SK-N-DZ (cell line): ENCODE measurements at places on chromosomes 6 and 20.

DNA sequence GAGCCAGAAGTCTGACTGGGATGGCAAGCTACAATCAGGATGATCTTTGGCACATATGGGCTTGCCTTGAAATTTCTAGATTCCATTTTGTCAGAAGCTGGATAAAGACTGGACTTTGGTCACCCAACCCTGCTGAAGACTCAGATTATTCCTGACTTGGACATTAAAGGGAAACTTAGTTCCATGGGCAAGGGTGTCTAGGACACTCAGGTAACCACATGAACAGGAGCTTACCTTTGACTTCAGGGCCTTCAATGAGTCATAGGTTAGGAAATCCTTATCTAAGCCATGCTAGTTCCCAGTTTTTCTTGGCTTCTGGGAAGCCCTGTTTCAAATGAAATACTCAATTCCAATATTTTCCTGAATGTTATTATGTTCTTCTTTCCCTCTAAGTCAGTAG lies 28.5 kb upstream of the IFNGR1 start:
- DNase-seq, result no peak

DNA sequence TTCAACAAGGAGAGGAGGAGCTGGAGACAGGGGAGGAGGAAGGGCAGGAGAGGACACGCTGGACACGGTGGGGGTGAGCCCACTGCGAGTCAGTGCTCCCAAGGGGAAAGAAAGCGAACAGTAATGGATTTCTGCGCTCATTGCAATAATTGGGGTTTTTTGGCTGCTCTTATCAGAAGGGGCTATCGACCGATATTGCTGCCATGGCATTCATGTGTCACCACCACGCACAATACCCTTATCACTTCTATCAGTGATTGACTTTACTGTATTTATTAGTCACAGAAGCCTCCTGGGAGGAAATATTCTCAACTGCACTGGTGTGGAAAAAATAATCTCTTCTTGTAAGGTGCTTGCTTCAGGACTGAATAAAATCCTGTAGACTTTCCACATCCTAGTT lies 55.8 kb downstream of the CEP43 start:
- DNase-seq, result no peak

DNA sequence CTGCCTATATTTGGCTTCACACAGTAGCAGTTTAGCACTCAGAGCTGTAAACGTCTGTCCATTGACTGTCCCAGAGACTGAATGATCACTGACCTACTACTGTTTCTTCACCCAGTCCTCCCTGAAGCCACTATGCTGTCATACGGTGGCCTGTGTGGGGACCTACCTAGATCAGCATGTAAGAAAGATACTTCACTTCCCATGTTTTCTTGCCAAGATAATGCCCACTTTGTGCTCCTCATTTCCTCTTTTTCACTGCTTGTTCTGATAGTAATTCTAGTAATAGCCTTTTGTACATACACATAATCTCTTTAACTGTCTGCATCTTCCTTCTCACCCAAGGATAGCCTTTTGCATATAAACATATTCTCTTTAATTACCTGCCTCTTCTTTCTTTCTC lies 109.9 kb upstream of the TIAM2 start:
- no peak for DNase-seq

- DNase-seq, result no peak
Observed at GRCh38 chr20:20095114-20095872, 43.0 kb downstream of the CFAP61 start.

DNA sequence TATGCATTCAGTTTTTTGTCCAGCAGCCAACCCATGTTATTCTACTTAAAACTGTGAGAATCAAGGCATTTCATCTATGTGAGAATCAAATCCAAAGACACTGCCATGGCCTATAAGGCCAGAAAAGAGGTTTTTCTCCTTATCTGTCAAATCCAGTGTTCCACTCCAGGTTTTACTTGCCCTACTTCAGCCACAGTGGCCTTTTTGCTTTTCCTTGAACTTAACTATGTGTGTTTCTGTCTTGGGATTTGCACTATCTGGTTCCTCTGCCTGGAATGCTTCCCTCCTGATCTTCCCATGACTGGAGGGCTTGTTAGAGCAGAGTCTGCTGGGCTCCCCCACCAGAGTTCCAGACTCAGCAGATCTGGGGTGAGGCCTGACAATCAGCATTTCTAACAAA lies 113.1 kb upstream of the DOK5 start:
- no peak for DNase-seq

- DNase-seq, result no peak
Observed at GRCh38 chr6:62265906-62266525, 20.0 kb downstream of the KHDRBS2 start.

DNA sequence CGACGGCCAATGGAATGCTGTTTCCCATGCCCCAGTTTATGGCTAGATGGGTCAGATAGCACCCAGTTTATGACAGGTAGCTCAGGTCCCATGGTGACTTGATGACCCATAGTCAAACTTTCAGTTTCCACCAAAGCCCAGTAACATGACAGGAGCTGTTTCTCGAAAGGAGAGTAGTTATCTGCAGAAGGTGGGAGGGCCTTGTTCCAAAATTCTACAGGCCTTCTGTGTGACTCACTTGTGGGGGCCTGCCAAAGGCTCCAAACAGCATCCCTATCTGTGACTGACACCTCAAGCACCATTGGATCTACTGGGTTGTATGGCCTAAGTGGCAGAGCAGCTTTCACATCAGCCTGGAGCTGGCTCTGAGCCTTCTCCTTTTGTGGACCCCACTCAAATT lies 379.7 kb upstream of the MANEA start:
- DNase-seq, result no peak

GRCh38 chr6:36786055-36786675 lies 53.1 kb downstream of the CPNE5 start:
- no peak for DNase-seq

- DNase-seq, result peak; percentile 76
Observed at GRCh38 chr20:37669062-37669772, 24.6 kb upstream of the CTNNBL1 start.

DNA sequence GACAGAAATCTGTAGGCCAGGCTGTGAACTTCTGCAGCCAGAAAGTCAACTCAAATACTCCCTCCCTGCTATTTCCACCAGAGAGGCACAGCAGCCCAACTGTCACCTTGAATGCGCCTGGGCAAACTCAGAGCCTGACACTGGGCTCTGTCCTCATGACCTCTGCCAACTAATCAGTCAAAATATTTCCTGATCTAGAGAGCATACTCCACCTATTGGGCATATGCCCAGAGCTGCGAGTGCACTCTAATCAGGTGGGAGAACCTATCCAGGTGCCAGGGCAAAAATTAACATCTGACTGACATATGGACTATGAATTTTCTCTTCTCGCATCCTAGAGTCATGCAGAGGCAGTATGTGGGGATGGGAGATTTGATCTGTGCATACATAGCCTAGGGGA lies 406.3 kb upstream of the RUNX2 start:
- DNase-seq, result peak; percentile 43

DNA sequence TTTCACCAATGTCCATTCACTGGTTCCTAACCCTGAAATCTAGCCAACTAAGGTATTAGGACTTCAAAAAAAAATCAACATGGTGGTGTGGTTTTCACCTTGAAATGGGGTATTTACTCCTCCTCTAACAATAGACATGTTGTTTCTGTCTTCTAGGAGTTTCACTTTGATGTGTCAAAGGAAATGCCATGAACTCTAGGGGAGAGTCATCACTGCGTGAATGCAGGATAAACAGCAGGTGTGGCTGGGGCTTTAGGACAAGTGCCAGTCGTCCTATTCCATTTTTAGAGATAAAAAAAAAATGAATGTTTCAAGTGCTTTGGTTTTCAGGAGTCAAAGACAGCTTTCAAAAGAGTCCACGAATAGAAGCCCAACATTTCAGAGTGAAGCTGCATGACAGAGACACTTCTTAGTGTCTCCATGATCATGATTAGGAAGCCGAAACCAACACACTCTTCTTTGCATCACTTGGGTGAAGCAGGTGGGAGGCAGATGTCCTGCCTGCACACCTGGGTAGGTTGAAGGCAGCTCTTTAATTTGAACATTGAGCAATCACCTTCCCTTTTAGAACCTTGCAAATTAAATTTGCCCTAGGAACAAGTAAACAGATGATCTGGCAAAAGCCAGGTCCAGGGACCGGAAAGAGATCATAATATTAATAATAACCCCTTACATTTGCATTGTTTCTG lies 328.5 kb upstream of the PRDM1 start:
- DNase-seq, result no peak

DNA sequence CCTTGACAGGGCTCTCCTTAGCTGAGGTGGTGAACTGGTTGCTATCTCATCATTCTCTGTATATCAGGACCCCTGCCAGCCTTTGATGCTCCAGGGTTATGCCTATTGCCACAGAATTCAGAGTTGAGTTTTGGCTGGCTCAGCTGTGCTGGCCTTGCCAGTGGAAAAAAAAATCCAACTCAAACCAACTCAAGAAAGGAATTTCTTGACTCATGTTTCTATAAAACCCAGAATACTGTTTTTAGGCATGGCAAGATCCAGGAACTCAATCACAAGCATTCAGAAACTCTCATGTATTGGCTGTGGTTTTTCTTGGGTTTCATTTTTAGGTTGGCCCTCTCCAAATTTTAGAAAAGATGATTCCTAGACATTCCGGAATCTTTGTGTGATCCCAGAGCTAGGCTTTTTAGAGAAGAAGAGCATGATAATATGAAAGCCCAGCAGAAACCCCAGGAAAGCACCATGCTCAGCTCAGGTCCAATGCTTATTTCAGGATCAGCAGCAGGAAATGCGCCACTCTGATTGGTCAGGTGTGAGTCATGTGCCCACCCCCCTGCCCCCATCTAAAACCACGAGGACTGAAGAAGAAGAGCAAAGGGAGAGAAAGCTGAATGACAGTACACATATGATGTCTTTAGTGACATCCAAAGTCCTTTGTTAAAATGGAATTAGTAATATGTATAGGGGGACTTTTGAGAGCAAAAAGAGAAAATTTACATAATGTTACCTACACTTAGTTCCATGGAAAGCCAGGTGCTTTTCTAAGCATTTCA lies 122.9 kb downstream of the RNF144B start:
- no peak for DNase-seq

DNA sequence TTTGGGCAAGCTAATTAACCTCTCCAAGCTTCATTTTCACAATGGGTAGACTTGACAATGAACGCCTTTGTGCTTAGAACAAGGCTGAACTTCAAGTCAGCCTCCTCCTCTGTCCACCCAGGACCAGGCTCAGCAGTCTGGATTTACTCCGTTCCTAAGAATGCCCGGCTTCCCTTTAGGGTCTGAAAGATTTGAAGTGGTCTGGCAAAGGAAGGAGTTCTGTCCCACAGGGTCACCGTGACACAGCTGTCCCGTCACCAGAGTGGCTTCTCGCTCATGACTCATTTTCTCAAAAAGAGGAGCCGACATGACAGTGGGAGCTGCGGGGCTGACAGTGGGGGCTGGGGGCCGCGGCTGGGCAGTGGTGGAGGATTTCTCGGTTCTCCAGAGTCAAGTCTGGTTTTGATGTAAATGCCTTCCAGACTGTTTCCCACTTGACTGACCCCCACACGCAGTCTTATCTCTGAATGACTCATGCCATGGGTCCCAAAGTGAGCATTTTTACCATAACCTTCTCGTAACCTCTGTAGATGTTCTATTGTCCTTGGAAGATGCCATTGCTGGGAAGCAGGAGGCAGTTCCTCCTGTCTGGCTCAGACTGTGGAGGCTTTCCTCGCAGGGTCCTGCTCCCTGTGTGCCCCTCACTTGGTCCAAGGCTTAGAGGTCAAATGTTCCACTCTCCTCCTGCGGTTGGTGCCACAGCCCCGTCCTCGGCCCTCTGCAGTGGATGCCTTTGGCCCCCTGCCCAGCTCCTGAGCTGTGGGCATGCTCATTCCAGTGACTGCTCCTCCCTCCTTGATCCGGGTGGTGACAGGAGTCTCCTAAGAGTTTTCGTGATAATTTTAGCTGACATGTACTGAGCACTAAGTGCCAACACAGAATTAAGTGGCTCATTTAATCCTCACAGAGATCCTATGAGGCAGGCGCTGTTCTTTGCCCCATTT lies 253.1 kb downstream of the FNDC1 start:
- DNase-seq, result no peak

- DNase-seq, result no peak
Observed at GRCh38 chr20:43988867-43989266, 74.2 kb downstream of the TOX2 start.

DNA sequence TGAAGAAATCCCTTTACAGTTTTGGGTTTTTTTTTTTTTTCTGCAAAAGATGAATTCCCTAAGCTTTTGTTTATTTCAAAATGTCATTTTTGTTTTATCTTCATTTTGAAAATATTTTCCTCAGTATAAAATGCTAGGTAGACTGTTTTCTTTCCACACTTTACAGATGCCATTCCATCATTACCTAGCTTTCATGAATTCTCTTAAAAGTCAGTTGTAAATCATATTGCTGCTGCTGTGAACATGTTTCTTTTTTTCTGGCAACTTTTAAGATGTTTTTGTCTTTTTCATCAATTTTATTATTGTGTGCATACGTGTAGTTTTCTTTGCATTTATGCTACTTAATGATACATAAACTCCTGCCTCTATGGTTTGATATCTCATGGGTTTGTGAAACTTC lies 168.3 kb downstream of the FAXC start:
- DNase-seq, result no peak

DNA sequence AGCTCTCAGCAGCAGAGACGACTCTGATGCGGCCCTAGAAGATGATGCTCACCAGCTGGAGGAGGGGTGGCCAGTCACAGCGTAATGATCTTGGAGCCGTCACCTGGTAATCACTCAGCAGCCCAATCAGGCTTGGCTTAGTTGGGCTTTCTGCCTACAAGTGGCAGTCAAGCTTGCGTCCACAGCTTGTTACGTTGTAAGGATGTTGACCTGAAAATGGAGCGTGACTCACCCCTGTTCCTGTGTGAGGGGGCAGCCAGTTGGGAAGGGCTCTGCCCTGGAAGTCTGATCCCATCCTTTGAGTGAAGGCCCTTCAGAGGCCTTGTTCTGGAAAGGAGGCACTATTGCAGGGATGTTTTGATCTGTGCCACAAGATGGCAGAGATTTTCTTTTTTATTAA lies 49.8 kb downstream of the SPATA2 start:
- no peak for DNase-seq

DNA sequence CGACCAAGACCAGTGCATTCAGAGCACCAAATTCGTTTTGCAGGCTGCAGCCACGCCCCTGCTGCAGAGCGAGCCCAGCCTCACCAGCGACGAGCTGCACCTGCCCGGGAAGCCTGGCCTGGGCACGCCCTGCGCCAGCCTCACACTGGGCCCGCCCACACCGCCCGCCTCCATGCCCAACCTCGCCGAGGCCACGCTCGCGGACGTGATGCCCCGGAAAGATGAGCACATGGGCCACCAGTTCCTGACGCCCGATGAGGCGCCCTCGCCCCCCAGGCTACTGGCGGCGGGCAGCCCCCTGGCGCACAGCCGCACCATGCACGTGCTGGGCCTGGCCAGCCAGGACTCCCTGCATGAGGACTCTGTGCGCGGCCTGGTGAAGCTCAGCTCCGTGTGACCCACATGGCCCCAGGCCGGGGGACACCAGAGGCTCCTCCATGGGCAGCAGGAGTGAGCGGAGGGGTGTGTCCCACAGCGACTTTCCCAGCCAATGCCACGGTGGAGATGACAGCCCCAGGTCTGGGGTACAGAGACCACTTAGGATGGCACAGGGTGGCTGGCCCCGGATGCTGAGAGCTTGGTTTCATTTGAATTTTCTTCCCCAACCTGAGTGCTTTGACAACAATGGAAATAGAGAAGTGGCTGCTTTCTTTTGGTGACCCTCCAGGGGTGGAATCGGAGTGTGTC lies 150.2 kb upstream of the SNX9 start:
- no peak for DNase-seq

GRCh38 chr6:33117811-33118277 lies 42.1 kb downstream of the HLA-DPB1 start:
- no peak for DNase-seq
